Ascending aorta (tissue), 2 donors: ENCODE measurements at places on chromosomes 6 and 20.

- no peak for DNase-seq
Measured at GRCh38 chr20:48737434-48738093, 90.2 kb downstream of the PREX1 start.

DNA sequence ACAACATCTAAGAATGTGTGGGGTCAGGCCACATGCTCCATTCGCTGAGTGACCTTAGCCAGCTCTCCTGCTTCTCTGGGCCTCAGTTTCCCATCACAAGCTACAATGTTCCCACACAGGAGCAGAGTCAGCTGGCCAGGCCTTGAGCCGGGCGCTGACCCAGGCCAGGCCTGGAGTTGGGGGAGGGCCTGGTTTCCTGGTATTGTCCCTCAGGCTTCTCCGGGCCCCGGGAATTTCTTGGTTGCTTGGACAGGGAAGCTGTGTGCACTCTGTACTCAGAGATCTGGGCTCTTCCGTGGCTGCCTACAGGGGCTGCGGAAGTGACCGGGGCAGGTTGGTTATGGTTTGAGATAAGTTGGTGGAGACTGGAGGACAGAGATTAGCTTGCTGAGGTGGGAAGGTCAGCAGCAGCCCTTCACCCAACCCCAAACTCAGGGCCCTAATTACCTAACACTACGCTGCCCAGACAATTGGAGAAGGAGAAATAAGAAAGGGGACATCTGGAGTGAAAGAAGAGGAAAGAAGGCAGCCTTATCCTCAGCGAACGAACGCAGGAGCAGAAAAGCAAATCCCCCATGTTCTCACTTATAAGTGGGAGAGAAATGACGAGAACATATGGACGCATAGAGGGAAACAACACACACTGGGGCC is 6.2 kb downstream of the TGM2 start:
- no peak for DNase-seq

- no peak for DNase-seq
Measured at GRCh38 chr20:11193241-11193640, 519.4 kb upstream of the JAG1 start.

GRCh38 chr6:45112711-45113110 is 215.4 kb upstream of the RUNX2 start:
- no peak for DNase-seq

DNA sequence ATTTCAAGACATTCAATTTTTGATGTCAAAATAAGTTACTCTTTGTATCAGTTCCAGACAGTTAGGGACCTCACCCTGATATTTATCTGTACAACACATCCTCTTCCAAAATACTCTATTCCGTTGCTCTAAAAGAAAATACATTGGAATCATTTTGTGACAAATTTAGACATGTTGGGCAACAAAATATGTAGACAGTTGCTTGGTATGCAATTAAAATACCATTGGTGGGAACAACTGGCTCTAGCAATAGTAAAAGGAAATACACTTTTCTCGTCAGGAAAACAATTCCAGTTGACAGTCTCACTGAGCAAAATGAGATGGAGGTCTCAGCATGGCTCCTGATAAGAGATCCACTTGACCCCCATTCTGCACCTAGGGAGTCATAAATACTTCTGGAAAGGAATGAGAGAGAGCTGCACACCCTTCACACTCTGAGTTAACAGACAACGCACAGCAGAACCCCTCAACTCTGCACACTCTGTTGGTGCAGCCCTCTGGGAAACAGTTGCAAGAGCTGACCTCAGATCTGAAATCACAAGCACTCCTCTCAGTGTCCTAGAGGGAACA is 171.3 kb upstream of the NT5E start:
- no peak for DNase-seq

GRCh38 chr6:29685718-29686326 is 4.9 kb upstream of the ZFP57 start:
- no peak for DNase-seq

DNA sequence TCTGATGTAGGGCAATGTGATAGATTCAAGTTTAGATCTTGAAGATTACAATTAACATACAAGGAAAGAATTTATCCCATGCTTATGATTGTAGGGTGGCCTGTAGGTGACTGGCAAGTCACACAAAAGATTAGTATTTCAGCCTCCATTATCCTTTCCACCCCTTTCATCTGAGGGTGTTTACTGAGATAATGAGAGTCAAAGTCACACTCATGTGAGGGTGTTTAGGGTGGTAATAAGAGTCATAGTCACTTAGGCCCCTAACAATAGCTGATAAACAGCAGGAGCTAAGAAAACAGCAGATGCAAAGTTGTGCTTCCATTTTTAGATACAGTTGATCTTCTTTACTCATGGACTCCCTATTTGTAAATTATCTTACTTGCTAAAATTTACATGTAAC is 11.4 kb downstream of the FAM184A start:
- DNase-seq: no peak

- DNase-seq: no peak
Measured at GRCh38 chr20:12210591-12210990, 292.9 kb downstream of the BTBD3 start.

GRCh38 chr6:45483021-45483420 is 105.3 kb upstream of the SUPT3H start:
- no peak for DNase-seq

GRCh38 chr20:61332016-61332975 is 80.2 kb downstream of the CDH4 start:
- DNase-seq: no peak

DNA sequence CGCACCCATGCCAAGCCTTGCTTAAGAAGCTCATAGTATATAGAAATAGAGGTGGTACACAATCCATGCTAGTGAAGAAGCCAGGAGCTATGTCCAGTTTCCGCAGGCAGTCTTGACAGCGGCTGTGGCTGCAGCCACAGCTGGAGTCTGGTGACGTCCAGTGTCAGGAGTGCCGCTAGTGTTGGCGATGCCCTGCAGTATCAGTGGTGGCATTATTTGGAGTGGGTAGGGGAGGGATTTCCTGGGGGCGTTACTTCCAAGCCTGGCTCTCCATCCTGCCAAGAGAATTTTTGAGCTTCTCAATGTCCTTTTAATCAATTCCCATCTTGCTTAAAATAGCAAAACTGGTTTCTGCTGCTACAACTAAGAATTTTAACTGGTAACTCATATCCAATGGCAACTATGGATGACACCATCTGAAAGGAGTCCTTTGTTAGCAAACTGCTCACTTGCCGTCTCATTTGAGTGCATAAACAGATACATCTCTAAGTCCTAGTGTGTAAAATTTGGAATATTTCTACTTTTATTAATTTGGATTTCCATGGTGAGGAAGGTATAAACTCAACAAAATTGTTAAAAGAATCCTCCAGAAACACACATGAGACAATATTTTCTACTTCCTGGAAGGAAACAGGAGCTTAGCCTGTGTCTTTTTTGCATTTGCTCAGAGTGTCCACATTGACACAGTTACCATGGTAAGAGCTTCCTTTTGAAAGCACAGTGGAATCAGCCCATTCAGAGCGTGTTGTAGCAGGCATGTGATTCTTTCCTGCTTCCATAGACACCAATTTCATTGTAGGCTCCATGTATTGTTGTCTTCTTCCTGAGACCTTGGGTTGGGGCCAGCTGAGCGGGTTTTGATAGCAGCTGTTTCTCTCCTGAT is 44.6 kb upstream of the PXDC1 start:
- DNase-seq: no peak

DNA sequence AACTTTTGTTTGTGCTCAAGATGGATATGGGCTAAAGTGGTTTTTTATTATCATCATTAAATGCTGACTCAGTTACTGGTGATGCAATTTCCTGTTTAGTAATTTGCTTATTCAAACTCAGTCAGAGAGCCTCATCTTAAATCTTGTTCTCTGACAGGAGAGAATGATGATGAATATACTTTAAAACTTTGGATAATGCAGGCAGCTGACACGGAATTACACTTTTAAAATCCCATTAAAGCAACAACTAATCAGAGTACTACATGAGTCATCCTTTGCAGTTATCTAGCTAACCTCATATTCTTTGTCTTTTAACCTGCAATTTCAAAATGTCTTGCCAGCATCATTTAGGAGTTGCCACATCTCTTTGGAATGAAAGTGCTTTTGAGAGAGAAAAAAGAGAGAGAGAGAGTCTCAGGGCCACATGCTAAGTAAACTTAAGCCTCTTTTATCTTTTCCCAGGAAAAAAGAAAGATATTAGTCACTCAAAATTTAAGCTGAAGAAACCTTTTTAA is 9.2 kb upstream of the C6orf141 start:
- no peak for DNase-seq

GRCh38 chr6:148578489-148578814 is 168.4 kb upstream of the UST start:
- DNase-seq: no peak

- no peak for DNase-seq
Measured at GRCh38 chr6:14211562-14211942, 94.0 kb downstream of the CD83 start.

GRCh38 chr20:35341366-35342028 is 49.3 kb upstream of the FAM83C start:
- DNase-seq: no peak

DNA sequence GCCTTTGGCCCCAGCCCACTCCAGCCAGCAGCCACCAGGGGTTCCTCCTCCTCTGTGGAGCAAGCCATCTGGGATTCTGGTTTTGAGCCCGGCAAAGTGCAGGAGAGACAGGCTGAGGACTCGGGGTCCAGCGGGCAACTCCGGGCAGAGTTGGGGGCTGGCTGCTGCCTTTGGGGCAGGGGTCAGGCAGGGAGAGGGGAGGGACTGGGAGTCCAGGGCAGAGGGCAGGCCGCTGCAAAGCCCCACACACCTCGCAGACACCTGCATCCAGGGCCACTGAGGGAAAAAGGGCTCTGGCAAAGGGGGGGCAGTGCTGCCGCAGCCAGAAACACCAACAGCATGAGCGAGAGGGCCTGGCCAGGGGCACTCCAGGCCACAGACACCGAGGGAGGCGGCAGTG is 8.8 kb downstream of the BIRC7 start:
- DNase-seq: no peak

DNA sequence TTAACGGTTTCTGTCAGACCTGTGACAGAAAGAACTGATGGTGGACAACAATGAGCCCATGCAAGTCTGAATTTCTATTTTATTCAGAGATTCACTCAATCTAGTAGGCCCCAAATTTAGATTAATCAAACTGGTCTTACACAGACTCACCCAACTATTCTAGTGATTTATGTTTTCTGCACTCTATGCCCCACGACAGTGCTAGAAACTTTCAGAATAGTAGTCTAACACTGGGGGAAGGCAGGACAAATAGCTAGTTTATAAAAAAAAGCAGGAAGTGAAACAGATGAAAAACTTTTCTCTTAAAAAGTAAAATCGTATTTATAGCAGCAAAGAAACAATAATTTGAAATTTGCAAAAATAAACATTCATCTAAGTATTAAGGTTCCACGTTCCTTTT is 5.0 kb downstream of the TCP11 start:
- DNase-seq: no peak

DNA sequence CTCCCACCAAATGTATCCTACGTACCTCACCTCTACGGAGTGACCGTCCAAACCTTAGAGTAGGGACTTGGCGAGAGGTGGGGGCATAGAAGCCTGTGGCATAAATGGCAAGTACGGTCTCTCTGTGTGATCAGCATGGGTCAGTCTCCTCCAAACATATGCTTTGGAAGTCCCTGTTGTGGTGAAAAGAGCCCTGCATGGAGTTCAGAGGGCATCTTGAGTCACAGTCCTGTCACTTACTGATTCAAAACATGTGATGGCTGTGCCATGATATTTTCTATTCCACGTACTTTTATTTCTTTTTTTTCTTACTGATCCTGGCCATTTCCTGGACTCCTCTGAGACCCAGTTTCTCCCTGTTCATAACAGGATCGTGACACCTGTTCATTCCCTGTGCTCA is 67.5 kb upstream of the CEP85L start:
- DNase-seq: no peak

DNA sequence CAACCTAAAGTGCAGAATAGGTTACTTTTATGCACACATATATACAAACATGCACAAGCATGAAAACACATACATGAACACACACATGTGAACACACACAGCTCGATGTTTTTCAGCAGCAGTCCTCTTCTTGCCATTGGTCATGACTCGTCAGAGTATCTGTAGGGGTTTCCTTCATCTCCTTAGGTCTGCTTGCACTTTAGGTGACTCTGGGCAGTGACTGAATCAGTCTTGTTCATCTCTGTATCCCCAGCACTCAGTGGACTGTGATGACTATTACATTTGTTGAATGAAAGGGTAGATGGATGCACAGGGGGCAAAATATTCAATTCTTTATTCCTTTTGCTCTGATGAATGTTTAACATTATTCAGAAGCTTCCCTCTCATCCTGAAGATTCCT is 26.8 kb downstream of the CBLN4 start:
- no peak for DNase-seq

GRCh38 chr6:16135066-16135465 is 6.2 kb downstream of the MYLIP start:
- DNase-seq: no peak

- DNase-seq: no peak
Measured at GRCh38 chr6:13065581-13065980, 262.8 kb downstream of the TBC1D7 start.

GRCh38 chr6:28413681-28414080 is 14.1 kb upstream of the ZSCAN12 start:
- no peak for DNase-seq

GRCh38 chr6:168418711-168419121 is 22.3 kb upstream of the SMOC2 start:
- DNase-seq: no peak

DNA sequence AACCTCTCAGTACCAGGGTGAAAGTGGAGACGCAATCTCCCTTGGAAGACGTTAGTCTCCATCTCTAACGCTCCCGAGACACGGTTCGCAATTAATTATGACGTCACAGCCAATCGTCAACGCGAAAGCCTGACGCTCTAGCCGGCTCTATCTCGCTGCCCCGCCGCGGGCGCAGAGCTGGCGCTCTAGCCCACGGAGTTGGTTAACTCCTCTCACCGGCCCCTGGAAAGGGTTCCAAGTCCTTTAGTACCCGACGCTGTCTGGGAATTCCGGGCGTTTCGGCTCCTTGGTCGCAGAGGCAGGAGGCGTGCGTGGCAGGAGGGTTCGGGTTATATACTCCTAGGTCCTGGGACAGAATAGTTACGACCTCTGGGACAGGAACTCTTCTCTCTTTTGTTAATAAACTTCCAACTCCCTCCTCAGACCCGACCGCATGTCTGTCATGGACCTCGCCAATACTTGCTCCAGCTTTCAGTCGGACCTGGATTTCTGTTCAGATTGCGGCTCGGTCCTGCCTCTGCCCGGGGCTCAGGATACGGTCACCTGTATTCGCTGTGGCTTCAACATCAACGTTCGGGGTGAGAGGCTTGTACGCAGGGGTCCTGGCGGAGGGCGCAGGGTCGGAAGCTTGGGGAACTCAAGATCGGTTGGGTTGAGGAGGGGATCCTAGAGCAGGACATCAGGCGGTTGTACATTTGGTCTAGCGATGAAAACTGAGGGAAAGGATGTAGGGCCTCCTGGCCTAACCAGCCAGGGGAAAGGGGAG is at the start of gene POLR1H:
POLR1H (plus strand) TSS at position 174 of the 766 bp plus-strand sequence; CDS start at position 434, 260 bp downstream.
- peak; percentile 95 for DNase-seq

GRCh38 chr6:15143086-15143485 is 102.8 kb upstream of the JARID2 start:
- DNase-seq: no peak

- no peak for DNase-seq
Measured at GRCh38 chr6:105045526-105045925, 88.6 kb downstream of the LIN28B start.

GRCh38 chr6:130674604-130675003 is 152.6 kb upstream of the SMLR1 start:
- DNase-seq: no peak

- no peak for DNase-seq
Measured at GRCh38 chr6:130675072-130675471, 152.1 kb upstream of the SMLR1 start.

GRCh38 chr6:30061858-30062458 is 893 bp downstream of the POLR1H start:
- DNase-seq: no peak

GRCh38 chr20:2693286-2694007 is 867 bp downstream of the EBF4 start:
- peak; percentile 70 for DNase-seq
